ENCODE measurements at places on chromosomes 12 and 14. TPM values are rescaled to one million over a fixed set of nuclear protein-coding genes. Genes with fewer than 3 reads are reported as not detected.

Gene CCDC175
- polyA plus RNA-seq: not detected

Gene TROAP
- polyA plus RNA-seq: not detected

Gene ADCY4
- polyA plus RNA-seq: 0.75 TPM

Gene NT5DC3
- polyA plus RNA-seq: 1.2 TPM

Gene KLRC2
- polyA plus RNA-seq: not detected
